ENCODE measurements at places on chromosomes 7 and 10. TPM values are rescaled to one million over a fixed set of nuclear protein-coding genes. Genes with fewer than 3 reads are reported as not detected.

DNA sequence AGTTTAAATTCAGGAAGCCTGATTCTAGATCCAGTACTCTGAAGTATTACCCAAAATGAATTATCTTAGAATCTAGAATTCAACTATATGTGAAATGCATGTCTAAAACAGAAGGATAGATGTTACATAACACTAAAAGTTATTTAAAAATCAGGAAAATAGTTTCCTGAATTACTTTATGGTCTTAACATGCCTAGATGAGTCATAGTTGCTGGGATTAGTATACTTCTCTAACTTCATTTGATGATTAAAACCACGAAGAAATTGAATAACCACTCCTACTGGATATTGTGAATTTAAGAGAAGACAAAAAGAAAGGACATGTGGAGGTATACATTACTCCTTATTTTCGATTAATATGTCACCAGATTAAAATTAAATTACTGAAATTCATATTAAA lies 65.5 kb downstream of the ATAD1 start:
- H3K27ac ChIP-seq, result peak overlapping the region; percentile 11
- no peak overlapping the region for H3K4me3 ChIP-seq
- no peaks in the 10 kb centered on the region for H3K27me3 ChIP-seq
- H3K4me1 ChIP-seq, result peaks cover 36% of the 10 kb centered on the region
- DNase-seq, result peak; percentile 89

- DNase-seq, result no peak
- no peak overlapping the region for H3K27ac ChIP-seq
- no peaks in the 10 kb centered on the region for H3K27me3 ChIP-seq
- H3K4me1 ChIP-seq, result no peaks in the 10 kb centered on the region
- no peaks in the 10 kb centered on the region for H3K36me3 ChIP-seq
- no peak overlapping the region for H3K4me3 ChIP-seq
Measured at GRCh38 chr10:52551046-52551445, 221.5 kb downstream of the MBL2 start.

DNA sequence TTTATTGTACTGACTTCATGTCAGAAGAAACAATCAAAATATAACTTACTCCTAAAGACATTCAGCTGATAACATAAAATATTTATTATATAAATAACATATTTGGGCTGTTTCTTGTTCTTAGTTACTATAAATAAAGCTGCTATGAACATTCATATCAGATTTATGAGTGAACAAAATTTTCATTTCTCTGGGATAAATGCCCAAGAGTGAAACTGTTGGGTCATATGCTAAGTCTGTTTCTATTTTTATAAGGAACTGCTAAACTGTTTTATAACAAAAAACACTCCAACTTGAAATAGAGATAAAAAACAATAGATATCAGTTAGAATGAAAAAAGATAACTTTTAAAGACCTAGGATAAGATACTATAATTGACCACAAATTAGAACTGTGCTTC lies 26.5 kb upstream of the CC2D2B start:
- no peaks in the 10 kb centered on the region for H3K27me3 ChIP-seq
- H3K27ac ChIP-seq, result no peak overlapping the region
- no peak for DNase-seq
- H3K4me1 ChIP-seq, result no peaks in the 10 kb centered on the region

DNA sequence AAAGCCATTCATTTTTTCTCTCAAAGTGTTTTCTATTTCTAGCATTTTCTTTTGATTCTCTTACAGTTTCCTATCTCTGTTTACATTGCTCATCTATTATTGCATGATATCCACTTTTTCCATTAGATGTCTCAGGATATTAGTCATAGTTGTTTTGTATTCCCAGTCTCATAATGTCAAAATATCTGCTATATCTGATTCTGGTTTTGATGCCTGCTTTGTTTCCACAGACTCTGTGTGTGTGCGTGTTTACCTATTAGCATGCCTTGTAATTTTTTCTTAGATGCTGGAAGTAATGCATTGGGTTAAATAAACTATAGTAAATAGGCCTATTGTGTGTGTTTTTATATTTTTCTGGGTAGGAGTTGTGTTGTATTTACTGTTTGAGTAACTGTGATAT lies 1126.3 kb downstream of the SORCS1 start:
- no peak overlapping the region for H3K27ac ChIP-seq
- no peak for DNase-seq
- H3K4me3 ChIP-seq, result no peak overlapping the region
- no peaks in the 10 kb centered on the region for H3K36me3 ChIP-seq

- H3K27me3 ChIP-seq, result no peaks in the 10 kb centered on the region
- H3K27ac ChIP-seq, result no peak overlapping the region
- H3K4me3 ChIP-seq, result no peak overlapping the region
- H3K36me3 ChIP-seq, result no peaks in the 10 kb centered on the region
- no peaks in the 10 kb centered on the region for H3K4me1 ChIP-seq
- DNase-seq, result no peak
Measured at GRCh38 chr7:74012842-74013249, 15.1 kb upstream of the ELN start.

GRCh38 chr10:89003344-89003743 lies 12.7 kb downstream of the FAS start:
- peaks cover 32% of the 10 kb centered on the region for H3K4me1 ChIP-seq
- no peak overlapping the region for H3K4me3 ChIP-seq
- DNase-seq, result no peak
- no peak overlapping the region for H3K27ac ChIP-seq

DNA sequence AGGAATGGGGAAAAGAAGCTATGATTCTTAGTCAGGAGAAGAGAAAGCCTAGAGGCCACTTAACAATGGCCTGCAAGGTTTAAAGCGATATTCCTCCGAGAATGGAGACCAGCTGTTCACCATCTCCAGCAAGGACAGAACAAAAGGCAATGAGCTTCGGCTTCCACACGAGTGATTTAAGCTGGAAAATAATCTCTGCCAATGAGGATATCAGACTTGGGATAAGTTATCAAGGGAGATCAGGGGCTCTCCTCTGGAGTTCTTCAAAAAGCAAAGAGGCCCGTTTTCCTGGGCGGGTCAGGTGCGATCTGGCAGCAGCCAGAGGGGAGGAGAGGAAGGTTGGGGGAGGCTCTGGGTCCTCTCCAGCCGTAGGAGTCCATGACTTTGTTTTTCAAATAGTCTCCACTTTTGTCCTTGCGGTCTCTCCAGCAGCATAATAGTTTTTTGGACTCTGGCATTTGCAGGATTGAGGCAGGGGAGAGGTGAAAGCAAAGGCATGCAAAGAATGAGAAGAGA lies 211.3 kb downstream of the SKIDA1 start:
- no peaks in the 10 kb centered on the region for H3K36me3 ChIP-seq
- no peak overlapping the region for H3K27ac ChIP-seq
- no peaks in the 10 kb centered on the region for H3K27me3 ChIP-seq

- H3K27ac ChIP-seq, result no peak overlapping the region
- peaks cover 43% of the 10 kb centered on the region for H3K27me3 ChIP-seq
- H3K36me3 ChIP-seq, result no peaks in the 10 kb centered on the region
- DNase-seq, result no peak
- H3K4me3 ChIP-seq, result peak overlapping the region; percentile 54
Measured at GRCh38 chr10:133529576-133529946, 2.4 kb downstream of the CYP2E1 start.

GRCh38 chr7:147519062-147519461 lies 1071.5 kb upstream of the C7orf33 start:
- no peaks in the 10 kb centered on the region for H3K36me3 ChIP-seq
- H3K27me3 ChIP-seq, result no peaks in the 10 kb centered on the region
- H3K4me1 ChIP-seq, result no peaks in the 10 kb centered on the region
- no peak overlapping the region for H3K4me3 ChIP-seq
- H3K27ac ChIP-seq, result no peak overlapping the region
- DNase-seq, result peak; percentile 40

DNA sequence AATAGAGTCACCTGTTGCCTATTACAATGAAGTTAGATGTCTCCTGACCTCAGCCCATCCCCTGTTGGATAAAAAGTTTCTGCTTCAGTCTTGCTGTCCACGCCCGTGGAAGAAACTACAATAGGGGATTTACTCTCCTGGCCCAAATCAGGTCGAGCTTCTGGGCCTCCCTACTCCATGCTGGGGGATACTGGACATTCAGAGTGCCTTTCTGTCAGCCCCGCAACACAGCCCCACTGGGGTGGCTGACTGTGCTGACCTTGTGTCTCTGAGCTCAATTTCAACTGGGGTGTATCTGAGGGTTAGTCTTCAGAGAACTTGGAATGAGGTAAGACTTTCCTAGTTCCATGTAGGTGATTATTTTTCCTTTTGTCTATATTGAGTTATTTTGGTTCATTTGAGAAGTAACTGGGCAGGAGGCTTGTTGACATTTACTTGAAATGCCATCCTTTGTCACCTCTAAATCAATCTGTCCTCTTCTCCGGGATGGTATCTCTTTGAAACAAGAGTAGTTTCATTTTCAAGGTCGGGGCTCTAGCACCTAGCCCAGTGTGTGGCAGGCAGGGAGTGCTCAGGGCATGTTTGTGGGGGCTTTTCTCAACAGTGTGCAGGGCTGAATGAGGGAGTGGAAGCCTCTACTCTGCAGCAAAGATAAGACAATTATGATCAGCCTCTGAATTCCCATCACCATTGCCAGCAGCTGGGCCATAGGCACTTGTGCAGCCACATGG lies 17.7 kb upstream of the CXCL12 start:
- H3K27ac ChIP-seq, result no peak overlapping the region
- no peak for DNase-seq
- no peaks in the 10 kb centered on the region for H3K36me3 ChIP-seq
- H3K27me3 ChIP-seq, result no peaks in the 10 kb centered on the region
- H3K4me1 ChIP-seq, result no peaks in the 10 kb centered on the region

DNA sequence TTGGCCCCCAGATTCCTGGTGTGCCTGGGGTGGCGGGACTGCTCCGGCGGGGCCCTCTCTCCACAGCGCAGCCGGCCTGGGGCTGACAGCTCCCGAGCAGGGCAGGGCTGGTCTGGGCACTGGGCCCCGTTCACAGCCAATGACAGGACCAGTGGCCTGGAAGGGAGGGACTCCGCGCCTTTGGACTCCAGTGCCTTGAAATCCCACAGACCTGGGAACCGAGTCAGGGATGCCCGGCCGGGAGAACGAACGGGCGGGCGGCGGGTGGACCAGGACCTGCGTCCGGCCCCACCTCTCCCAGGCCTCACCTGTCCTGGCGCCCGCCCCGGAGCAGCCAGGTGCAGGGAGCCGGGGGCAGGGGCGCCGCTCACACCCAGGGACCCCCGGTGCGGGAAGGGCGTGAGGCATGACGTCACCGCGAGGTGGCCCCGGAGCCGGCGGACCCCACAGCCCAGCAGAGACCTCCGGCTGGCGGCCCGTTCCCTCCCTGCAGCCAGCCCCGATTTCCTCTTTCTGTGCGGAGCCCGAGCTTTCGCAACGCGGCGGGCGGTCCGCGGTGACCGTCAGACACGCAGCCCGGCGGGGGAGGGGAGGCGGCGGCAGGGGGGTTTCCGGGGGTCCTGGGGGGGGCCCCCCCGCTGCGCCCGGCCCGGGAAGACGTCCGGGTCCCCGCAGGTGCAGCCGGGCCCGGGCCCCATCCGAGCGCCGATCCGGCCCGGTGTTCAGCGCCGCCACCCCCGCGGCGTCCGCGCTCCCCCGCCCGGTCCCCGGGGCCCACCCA lies 743 bp downstream of the ADAP1 start:
- no peaks in the 10 kb centered on the region for H3K27me3 ChIP-seq
- peak; percentile 57 for DNase-seq
- H3K27ac ChIP-seq, result no peak overlapping the region
- peak overlapping the region; percentile 60 for H3K4me3 ChIP-seq
- H3K36me3 ChIP-seq, result no peaks in the 10 kb centered on the region

GRCh38 chr10:12181065-12181775 lies 14.5 kb downstream of the NUDT5 start:
- H3K4me1 ChIP-seq, result no peaks in the 10 kb centered on the region
- H3K36me3 ChIP-seq, result peaks cover 45% of the 10 kb centered on the region

DNA sequence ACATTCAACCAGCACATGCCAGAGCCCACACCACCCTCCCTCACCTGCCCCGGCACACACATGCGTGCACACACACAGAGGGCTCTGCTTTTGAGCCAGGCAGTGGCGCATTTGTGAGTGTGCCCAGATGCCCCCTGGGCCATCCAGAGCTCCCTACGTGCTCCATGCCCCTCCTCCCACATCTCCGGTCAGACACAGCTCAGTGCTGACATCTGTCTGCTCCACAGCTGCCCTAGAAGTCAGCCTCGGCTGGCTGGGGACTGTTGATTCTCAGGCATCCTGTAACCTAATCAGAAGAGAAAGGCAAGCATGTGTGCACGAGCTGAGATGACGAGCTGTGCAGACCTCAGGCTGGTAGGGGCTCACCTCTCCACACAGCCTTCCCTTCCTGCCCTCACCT lies 135.1 kb downstream of the ZMIZ1 start:
- no peak for DNase-seq
- peaks cover 21% of the 10 kb centered on the region for H3K36me3 ChIP-seq
- H3K27ac ChIP-seq, result no peak overlapping the region
- no peaks in the 10 kb centered on the region for H3K4me1 ChIP-seq
- no peaks in the 10 kb centered on the region for H3K27me3 ChIP-seq

GRCh38 chr10:878895-879294 lies 52.6 kb downstream of the LARP4B start:
- no peak overlapping the region for H3K4me3 ChIP-seq
- H3K4me1 ChIP-seq, result 0 out of 2 replicates have a peak, but pooled peaks cover 15% of the 10 kb centered on the region
- no peak for DNase-seq
- peaks cover 7% of the 10 kb centered on the region for H3K36me3 ChIP-seq

- H3K4me1 ChIP-seq, result peaks cover 8% of the 10 kb centered on the region
- no peak for DNase-seq
- H3K36me3 ChIP-seq, result no peaks in the 10 kb centered on the region
- peaks cover 15% of the 10 kb centered on the region for H3K27me3 ChIP-seq
Measured at GRCh38 chr10:87615856-87616255, 43.8 kb upstream of the PAPSS2 start.

DNA sequence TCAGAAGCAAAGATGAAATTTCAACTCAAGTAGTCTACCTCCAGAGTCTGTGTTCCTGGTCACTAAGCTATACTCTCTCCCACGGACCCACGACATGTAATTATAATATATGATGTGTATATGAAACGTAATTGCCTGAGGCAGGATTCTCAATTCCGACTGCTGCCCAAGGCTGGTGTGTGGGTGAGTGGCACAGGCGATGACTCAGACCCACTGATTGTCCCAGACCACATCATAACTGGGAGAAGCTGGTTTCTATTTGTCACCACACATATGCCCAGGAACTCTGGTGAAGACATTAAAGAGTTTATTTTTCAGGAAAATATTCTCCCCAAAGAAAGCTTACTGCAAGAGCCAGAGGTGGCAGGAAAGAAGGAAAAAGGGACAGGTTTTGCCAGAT lies 219.3 kb downstream of the JAZF1 start:
- peak; percentile 90 for DNase-seq
- H3K36me3 ChIP-seq, result no peaks in the 10 kb centered on the region
- H3K27ac ChIP-seq, result no peak overlapping the region
- H3K4me1 ChIP-seq, result peaks cover 24% of the 10 kb centered on the region
- no peaks in the 10 kb centered on the region for H3K27me3 ChIP-seq
- H3K4me3 ChIP-seq, result no peak overlapping the region

- no peak overlapping the region for H3K4me3 ChIP-seq
- no peak overlapping the region for H3K27ac ChIP-seq
- H3K4me1 ChIP-seq, result no peaks in the 10 kb centered on the region
- no peaks in the 10 kb centered on the region for H3K36me3 ChIP-seq
Measured at GRCh38 chr10:70069346-70069745, 16.7 kb downstream of the MACROH2A2 start.

SPDYE9 gene
- polyA plus RNA-seq, result 0.38 TPM

IFIT1B gene
- polyA plus RNA-seq, result not detected

SCIN gene
- polyA plus RNA-seq, result 0.68 TPM

FAM25C gene
- polyA plus RNA-seq, result not detected

SERPINE1 gene
- polyA plus RNA-seq, result 1,537 TPM
